ENCODE measurements at places on chromosomes 4 and X.

GRCh38 chrX:10617999-10618351 lies 2.4 kb downstream of the MID1 start:
- no peak for DNase-seq

- no peak for DNase-seq
Measured at GRCh38 chrX:37781081-37781480, 1.2 kb downstream of the CYBB start.

DNA sequence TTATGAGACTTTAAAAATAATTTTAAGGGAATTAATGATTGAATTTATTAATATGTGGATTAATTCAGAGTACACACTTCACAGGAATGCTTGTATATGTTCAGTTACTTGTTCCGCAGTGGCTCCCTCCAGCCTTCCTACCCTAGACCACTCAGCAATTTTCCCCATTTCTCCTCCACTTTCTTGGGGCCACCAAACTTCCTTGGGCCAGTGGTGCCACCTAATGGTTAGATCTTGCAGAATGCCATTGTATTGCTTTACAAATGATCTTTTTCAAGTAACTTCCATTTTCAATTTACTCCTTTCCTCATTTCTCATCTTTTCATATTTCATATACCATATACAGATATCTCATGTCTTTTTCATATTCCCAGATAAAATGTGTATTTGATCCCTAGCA lies 3.6 kb upstream of the RNF175 start:
- no peak for DNase-seq

DNA sequence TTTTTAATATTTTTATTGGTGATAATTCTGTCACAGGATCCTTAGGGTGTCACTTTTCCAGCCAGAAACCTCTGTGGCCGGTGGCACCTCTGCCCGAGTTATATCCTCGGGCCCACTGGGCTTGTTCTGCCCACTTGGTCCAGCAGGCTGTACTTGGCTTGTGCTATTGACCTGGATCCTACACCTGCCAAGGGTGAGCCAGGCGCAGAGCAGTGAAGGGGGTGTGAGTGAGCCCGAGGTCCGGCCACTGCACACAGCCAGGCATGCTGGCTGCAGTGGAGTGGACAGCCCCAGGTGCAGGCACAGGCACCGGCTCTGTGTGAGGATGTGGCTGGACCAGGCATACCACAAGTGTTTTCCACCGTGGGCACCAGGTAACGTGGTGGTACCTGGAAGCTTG lies 54.7 kb upstream of the NUDT6 start:
- no peak for DNase-seq

GRCh38 chr4:26052663-26053541 lies 138.9 kb downstream of the SMIM20 start:
- DNase-seq: no peak

DNA sequence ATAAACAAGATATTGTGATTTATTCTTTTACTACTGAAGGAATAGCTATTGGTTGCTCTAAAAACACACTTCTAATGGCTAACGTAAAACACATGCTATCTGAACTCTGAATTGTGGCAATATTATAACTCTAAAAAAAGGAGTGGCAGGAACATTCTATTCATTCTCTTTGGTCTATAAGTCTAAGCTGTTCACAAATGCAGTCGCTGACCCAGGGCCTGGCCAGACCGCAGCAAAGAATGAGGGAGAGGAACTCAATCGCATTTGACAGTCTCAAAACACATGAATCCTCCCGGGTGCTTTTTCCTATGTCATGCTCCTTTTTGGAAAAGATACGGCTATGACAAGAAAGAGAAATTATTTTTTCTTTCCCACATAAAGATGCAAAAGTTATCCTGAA lies 651.6 kb upstream of the PITX2 start:
- no peak for DNase-seq

DNA sequence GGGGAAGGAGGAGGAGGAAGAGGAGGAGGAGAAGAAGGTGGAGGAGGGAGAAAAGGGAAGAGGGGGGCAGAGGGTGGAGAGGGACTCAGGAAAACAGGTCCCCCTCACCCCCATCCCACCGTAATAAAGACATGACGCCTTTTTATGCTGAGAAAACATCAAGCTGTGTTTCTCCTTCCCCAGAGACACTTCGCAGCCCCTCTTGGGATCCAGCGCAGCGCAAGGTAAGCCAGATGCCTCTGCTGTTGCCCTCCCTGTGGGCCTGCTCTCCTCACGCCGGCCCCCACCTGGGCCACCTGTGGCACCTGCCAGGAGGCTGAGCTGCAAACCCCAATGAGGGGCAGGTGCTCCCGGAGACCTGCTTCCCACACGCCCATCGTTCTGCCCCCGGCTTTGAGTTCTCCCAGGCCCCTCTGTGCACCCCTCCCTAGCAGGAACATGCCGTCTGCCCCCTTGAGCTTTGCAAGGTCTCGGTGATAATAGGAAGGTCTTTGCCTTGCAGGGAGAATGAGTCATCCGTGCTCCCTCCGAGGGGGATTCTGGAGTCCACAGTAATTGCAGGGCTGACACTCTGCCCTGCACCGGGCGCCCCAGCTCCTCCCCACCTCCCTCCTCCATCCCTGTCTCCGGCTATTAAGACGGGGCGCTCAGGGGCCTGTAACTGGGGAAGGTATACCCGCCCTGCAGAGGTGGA lies 45.3 kb upstream of the SHOX start:
- DNase-seq: no peak

GRCh38 chr4:155667568-155668511 lies 1.2 kb downstream of the GUCY1A1 start:
- DNase-seq: peak; percentile 14

DNA sequence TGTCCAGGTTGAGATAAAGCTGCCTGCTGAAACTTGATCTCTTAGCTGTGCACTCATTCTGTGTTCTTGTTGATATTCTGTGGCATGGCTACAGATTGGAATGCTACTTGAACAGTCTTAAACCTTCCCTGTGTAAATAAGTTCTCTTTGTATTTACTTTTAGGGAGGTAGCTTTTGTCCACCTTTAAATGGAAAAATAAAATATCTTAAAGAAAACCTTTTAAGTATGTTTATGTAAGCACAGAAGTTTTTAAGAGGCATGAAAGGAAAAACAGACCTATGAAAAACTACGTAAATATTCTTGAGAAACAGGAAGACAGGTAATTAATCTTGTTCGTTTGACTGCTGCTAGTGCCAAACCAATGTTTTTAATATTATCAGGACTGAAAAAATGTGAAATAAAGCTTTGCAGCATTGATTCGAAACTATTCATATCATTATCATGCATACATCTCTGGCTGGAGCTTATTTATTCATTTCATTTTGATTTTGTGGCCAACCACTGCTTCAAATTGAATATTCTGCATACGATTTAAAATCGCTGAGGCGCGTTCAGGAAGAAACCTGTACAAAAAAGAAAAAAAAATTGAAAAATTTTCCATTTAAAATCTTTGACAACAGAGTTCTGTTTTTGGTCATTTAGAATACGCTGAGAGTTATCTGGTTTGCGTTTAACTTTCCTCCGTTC lies 17.8 kb downstream of the HSD17B13 start:
- DNase-seq: no peak

DNA sequence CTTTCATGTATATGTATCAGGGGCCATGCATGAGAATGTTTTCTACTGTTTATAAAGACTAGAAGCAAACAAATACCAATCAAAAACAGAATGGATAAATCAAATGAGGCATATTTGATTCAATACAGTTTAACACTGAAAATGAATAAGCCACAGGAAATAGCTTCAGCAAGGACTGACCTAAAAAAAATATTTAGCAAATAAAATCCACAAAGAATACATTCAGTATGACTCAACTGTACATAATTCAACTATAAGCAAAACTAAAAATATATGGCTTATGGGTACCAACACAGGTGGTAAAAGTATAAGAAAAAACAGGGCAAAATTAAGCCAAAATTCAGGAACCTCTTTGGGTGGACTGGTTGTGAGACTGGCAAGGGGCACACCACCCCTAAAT lies 112.9 kb downstream of the KCNIP4 start:
- DNase-seq: no peak

DNA sequence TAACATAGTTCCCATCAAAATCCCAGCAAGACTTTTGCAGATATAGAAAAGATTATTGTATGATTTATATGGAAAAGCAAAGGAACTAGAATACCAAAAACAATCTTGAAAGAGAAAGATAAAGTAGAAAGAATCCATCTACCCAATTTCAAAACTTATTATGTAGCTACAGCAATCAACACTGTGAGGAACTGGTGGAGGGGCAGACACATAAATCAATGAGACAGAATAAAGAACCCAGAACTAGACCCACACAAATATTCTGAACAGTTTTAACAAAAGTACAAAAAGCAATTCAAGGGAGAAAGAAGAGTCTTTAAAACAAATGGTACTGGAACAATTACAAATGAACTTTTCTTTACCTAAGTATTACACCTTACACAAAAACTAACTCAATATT lies 67.0 kb downstream of the LRBA start:
- DNase-seq: no peak

DNA sequence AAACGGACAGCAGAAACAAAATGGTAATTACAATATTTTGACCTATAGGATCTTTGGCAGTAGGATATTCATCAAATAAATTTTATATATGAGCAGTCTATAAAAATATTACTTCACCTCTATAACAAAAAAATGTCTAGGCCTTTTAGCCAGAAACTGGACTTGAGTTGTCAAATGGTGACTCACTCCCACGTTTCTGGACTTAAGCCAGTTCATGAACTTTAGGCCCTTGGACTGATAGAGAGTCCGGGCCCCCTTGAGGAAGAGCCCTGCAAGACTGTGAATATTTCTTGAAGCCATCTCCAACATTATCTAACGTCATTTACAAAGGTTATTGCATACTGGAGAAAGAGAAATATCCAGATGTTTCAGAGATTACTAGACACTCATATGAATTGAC lies 106.8 kb upstream of the FAM47A start:
- no peak for DNase-seq

- DNase-seq: no peak
Measured at GRCh38 chrX:129495900-129496299, 27.4 kb downstream of the SMARCA1 start.

DNA sequence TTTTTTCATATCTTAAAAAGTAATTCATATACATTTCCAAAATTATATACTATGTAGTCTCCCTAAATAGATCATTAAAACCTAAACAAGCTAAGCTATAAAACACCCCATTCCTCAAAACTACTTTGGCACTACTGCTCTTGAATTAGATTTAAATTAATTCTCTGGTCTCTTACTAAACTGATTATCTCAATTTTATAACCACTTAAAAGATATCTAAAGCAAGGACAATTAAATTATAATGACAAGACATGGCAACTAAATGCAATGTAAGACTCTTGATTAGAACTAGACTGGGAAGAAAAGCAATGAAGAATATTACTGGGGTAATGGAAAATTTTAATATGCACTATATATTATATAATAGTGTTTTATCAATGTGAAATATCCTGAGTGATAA lies 27.9 kb downstream of the TMEM184C start:
- no peak for DNase-seq

- DNase-seq: no peak
Measured at GRCh38 chr4:126633306-126633705, 999.5 kb upstream of the INTU start.

DNA sequence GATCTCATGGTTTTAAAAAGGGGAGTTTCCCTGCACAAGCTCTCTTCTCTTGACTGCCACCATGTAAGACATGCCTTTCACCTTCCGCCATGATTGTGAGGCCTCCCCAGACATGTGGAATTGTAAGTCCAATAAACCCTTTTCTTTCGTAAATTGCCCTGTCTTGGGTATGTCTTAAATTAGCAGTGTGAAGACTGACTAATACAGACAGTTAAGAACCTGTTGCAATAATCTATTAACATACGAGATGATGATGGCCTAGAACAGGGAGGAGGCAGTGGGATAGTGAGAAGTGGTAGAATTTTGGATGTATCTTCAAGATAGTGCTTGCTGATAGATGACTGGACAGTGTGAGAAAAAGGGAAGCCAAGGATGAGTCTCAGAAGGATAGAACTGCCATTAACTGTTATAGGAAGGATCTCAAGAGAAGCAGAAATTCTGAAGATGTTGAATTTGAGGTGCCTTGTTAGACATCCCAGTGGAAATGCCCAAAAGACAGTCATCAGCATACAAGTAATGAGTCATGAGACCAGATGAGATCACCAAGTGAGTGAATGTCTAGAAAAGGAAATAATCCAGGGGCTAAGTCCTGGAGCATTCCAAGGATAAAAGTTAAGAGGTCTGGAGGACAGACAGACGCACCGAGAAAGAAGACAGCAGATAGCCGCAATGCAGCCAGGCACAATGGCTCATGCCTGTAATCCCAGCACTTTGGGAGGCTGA lies 38.8 kb upstream of the UGDH start:
- no peak for DNase-seq

GRCh38 chrX:139691493-139691842 lies 16.5 kb downstream of the MCF2 start:
- DNase-seq: no peak

DNA sequence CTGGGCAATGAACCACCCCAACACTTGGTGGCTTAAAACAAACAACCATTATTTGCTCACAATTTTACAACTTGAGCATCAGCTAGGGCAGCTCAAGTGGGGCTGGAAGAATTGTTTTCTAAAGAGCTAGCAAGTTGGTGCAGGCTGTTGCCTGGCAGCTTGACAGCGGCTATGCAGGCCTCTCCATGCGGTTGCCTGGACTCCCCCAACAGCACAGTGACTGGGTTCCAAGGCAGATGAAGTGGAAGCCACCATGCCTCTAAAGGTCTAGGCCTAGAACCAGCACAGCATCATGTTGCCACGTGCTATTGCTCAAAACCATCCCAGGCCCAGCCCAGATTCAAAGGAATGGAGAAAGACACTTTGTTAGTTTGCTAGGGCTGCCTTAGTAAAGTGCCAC lies 114.8 kb downstream of the BCOR start:
- no peak for DNase-seq

DNA sequence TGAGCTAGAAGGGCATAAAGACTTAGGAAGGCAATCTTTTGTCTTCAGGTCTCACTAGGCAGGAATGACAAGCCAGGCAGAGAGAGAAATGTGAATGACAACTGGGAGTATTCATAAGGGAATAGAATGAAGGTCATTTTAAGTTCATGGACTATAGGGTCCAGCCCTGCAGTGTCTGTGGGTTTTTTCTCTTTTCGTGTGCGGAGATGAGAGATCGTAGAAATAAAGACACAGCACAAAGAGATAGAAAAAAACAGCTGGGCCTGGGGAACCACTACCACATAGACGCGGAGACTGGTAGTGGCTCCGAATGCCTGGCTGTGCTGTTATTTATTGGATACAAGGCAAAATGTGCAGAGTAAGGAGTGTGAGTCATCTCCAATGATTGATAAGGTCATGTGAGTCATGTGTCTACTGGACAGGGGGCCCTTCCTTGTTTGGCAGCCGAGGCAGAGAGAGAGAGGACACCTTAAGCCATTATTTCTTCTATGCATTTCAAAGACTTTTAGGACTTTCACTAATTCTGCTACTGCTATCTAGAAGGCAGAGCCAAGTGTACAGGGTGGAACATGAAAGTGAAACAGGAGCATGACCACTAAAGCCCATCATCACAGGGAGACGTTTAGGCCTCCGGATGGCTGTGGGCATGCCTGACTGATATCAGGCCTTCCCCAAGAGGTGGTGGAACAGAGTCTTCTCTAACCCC lies 921.8 kb upstream of the PCDH10 start:
- no peak for DNase-seq

DNA sequence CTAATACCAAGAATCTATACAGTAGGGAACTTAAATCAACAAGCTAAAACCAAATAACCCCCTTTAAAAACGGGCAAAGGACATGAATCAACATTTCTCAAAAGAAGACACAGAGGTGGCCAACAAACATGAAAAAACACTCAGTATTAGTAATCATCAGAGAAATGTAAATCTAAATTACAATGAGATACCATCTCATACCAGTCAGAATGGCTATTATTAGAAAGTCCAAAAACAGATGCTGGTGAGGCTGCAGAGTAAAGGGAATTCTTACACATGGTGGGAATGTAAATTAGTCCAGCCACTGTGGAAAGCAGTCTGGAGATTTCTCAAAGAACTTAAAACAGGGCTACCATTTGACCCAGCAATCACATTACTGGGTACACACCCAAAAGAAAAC lies 167.8 kb downstream of the PACRGL start:
- no peak for DNase-seq
